ENCODE measurements at places on chromosomes 3 and 15.

DNA sequence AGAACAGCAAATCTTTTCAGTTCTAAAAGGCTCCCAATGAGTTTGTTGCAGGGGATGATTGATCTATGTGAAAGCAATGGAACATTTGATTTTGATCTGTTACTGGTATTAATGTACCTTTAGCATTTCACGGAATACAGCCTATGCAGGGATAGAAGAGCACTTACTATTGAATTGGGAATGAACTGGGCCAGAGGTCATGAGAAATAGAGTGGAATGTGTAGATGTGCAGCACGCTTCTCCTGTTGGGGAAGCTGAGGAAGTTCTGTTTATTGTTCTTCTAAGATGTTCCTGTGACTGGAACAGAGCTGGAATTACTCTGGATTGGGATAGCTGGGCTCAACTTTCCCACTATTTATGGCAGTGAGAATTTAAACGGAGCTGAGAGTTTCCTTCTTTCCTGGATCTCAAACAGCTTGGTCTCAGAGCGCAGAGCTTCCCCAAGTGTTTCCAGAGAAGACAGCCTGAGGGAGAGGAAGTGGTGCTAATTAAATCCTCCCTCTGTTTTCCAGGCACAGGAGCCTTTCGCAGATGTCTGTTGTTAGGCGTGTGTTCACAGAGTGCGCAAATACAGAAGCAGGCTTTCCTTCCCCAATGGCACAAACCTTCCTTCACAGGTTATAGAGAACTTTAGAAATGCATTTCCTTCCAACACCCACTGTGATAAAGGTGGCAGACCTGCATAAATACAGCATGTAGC, 32.5 kb downstream of the TPRG1 start:
- no peak for DNase-seq

DNA sequence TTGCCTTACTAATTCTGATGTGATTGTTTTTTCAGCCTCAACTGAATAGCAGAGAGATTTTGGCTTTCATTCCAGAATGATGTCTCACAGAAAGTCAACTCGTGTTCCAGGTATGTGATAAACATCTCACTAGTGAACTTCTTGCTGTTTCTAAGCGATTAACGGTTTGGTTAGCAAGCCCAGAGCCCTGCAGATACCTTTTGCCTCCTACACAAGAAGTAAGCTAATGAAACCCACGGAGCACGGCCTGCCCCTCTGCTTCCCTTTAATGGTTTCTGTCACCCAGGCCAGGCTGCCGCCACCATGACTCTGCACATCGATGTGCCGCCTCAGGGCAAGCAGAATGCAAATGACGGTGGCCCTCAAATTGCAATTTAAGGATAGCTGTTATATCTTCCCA, 155.9 kb upstream of the ICE2 start:
- no peak for DNase-seq

GRCh38 chr15:25706176-25706955, 156.8 kb downstream of the ATP10A start:
- no peak for DNase-seq

GRCh38 chr3:126677862-126678503, 23.1 kb upstream of the TXNRD3 start:
- no peak for DNase-seq

DNA sequence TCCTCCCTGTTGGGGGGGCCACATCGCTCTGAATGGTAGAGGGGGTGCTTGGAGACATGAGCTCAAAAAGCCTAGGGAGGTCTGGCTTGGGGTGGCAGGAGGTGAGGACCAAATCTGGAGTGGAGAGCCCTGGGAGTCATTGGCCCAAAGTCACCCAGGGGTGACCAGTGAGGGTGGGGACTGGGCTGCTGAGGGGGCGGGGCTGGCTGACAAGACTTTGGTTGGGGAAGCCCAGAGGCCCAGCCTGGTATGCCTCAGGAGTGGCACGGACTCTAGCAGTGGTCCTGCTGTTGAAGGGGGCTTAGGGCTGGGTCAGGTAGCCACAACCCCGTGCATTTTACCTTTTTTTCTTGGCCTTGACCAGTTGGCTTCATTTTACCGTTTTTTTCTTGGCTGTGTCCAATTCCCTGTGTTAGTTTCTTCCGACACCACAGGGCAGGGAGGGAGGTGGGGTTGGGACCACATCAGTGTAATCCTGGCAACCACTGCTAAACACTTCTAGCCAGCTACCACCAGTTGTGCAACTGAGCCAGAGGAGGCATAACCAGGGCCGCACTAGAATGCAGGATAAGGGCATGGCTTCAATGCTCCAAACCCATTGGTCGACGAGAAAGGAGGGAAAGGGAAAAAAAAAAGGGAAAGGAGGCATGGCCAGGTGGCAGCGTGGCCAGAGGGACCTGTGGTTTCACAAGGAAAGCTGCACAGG, 105.3 kb upstream of the C2CD4B start:
- DNase-seq: no peak

GRCh38 chr15:41499109-41499851, 5.6 kb downstream of the ITPKA start:
- no peak for DNase-seq

DNA sequence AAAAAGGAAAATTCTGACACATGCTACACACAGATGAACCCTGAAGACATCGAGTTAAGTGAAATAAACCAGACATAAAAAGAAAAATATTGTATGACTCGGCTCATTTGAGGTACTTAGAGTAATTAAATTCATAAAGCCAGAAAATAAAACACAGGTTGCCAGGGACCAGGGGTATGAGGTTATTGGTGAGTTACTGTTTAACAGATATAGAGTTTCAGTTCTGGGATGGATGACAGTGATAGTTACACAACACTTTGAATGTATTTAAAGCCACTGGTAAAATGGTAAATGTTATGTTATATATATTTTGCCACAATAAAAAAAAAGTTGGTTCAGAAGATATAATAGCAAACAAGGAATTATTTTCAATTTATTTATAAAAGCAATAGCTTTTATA, 436.1 kb upstream of the WNT5A start:
- DNase-seq: no peak

DNA sequence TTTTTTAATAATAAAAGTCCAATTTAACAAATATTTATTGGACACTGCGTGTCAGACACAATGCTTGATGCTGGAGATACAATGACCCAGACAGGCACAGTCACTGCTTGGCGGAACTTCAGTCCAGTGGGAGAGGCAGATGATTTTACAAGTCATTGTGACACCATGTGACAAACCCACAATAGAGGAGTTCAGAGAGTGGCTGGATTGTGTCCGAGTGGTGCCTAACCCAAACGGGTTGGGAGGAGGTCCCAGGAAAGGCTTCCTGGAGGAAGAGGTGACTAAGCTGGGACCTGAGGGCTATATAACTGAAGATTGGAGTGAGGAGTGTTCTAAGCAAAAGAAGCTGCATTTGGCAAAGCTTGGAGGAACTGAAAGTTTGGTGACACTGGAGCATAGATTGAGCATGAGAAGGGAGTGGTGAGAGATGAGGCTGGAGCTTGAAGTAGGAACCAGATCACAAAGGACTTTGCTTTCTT, 41.4 kb downstream of the CRTC3 start:
- peak; percentile 82 for DNase-seq

- no peak for DNase-seq
These were observed 464.1 kb upstream of the CBLB start for GRCh38 chr3:106332884-106333283.

GRCh38 chr3:192303235-192303634, 424.1 kb downstream of the FGF12 start:
- DNase-seq: no peak

DNA sequence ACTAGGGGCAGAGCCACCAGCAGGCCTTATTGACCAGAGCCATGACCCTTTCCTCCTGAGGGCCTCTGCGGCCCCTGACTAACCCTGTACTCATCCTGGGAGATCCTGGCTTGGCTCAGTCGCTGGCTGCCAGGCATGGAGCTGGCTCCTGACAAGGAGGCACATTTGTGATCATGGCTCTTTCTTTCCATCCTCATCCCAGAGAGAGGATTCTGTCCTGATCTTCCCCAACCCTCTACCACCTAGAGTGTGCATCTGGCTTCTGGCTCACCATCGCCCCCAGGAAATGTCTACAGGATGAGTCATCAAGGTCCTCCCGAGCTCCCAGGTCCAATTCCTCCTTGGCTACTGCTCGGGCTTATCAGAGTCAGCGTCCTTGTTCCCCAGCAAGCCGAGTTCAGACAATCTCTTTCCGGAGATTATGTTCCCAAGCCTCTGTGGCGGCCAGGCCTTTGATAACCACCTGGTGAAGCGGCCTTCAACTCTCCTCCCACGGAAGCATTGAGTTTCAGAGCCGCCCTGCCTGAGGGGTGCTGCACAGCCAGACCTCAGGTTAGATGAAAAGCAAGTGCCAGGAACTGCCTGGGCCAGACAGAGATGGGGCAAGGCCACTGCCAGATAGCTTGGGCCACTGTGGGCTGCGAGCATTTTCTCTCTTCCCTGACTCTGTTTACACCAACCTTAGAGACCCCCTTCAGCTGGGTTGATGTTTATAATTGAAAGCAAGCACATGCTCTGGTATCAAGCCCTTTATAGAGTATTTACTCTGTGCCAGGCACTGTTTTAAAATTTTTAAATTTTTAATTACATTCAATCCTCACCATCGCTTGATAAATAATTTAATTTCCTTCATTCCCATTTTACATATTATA, 44.3 kb upstream of the MRPS22 start:
- DNase-seq: no peak

- DNase-seq: no peak
These were observed 5.7 kb downstream of the FILIP1L start for GRCh38 chr3:100108464-100109079.

- DNase-seq: no peak
These were observed 234.5 kb upstream of the GOLGA6L4 start for GRCh38 chr15:84001037-84001436.

DNA sequence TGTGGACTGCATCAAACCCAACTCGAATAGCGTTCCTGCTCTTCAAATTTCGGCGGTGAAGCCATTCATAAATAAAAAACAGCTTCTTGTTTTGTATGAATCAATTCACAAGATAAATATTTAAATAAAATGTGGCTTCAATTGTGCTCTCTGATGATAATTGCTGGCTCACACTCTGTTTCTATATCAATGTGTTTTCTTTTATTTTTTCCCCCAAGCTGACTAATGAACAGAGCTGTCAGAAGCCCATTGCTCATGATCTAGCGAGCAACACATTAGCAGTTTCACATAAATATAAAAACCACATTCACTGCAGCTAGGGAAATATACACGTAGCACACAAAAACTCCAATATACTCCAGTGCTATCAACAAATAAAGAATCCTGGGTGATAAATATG, 45.0 kb upstream of the FOXP1 start:
- no peak for DNase-seq

DNA sequence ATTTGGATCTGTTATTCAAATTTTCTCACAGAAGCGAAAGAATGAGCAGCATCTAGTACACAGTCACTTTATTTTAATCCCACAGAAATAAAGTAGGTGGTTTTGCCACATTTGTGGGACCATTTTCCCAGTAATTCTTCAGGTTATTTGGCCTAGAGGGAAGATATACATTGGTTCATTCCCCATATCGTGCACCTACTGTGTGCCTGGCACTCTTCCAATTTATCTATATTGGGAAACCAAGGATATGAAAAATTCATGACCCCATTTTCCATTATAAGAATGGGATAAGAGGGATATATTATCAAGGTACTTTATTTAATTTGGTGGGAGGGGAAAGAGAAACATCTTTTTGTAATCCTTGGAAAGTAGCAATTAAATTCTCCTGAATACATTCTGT, 35.1 kb downstream of the TRIP4 start:
- DNase-seq: no peak

GRCh38 chr3:123367467-123368154, 81.3 kb downstream of the ADCY5 start:
- DNase-seq: no peak

DNA sequence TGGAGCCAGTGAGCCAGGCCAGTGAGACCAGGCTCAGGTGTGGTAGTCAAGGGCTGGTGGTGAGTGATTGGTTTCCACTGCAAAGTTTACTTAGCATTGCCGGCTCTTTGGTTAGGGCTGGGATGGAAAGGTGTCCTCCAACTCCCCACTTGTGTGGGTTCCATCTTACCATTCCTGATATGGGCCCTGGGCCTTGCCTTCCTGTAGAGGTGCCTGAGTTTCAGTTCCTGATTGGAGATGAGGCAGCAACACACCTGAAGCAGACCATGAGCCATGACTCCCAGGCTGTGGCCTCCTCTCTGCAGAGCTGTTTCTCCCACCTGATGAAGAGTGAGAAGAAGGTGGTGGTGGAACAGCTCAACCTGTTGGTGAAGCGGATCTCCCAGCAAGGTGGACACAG, 3.1 kb downstream of the MPI start:
- no peak for DNase-seq

- DNase-seq: no peak
These were observed 19.0 kb downstream of the ANP32A start for GRCh38 chr15:68801572-68802148.

DNA sequence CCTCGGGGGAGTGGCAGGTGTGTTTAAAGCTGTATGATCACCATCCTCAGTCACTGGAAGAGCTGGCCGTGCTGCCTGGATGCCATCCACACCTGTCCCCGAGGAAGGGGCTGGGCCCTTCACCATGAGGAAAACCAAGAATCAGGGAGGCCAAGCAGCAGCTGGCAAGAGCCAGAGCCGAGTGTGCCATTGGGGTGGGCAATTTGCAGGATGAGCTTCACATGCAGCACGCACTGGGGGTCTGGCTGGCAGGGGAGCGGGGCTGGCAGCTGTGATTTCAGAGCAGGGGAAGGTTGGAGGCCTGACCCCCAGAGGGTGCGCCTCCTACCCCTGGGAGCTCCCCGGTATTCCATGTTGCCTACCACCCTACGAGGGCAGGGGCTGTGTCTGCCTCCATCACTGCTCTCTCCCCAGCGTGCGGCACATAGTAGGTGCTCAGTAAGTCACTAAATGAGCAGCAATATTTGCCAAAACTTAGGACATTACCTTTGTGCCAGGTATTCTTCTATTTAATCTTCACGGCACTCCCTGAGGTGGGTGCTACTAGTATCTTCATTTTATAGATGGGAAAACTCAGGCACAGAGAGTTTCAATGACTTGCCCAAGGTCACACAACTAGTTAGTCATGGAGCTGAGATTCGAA, 30.3 kb upstream of the IQSEC1 start:
- no peak for DNase-seq

DNA sequence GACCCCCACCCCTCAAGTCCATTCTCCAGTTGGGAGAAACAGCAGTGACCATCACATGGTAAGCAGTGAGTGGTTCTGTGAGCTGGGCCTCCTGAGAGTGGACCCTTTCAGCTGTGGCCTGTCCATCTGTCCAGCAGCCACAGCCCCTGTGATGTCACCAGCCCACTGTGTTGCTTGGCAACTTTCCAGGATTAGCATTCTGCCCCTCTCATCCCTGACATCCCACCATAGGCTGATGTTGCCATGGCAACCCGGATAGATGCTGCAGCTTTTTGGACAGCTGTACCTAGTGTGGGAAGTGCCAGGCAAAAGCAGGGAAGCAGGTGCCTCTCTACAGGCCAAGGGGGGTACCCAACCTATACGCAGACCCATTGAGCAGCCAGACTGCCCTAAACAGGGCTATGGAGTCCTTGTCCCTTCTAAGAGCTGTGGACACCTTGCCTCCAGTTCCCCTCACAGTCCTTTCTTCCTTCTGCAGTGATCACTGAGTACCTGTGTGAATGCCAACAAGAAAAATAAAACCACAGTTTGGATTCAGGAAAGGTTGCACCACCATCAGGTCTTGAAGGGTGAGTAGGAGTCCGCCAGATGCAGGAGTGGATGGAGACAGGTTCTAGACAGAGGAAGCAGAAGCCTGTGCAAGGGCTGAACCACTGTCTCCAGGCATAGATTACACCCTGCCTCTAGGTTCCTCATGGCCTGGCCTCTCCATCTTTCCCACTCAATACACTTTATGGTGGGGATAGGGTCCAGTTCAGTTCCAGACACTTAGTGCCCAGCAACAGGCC, at the start of gene DNAH1:
Gene DNAH1, plus strand, starts transcription at position 343 of the 788 bp plus-strand sequence. CDS start 6,124 bp downstream, outside the sequence.
- DNase-seq: no peak

GRCh38 chr15:83734487-83734886, 80.6 kb downstream of the ADAMTSL3 start:
- DNase-seq: no peak

- DNase-seq: no peak
These were observed 97.6 kb upstream of the RASGRP1 start for GRCh38 chr15:38662033-38662802.

All from NCI-H460 (cell line).